Right cardiac atrium (tissue), 5 donors: ENCODE measurements at places on chromosomes 12 and 14.

DNA sequence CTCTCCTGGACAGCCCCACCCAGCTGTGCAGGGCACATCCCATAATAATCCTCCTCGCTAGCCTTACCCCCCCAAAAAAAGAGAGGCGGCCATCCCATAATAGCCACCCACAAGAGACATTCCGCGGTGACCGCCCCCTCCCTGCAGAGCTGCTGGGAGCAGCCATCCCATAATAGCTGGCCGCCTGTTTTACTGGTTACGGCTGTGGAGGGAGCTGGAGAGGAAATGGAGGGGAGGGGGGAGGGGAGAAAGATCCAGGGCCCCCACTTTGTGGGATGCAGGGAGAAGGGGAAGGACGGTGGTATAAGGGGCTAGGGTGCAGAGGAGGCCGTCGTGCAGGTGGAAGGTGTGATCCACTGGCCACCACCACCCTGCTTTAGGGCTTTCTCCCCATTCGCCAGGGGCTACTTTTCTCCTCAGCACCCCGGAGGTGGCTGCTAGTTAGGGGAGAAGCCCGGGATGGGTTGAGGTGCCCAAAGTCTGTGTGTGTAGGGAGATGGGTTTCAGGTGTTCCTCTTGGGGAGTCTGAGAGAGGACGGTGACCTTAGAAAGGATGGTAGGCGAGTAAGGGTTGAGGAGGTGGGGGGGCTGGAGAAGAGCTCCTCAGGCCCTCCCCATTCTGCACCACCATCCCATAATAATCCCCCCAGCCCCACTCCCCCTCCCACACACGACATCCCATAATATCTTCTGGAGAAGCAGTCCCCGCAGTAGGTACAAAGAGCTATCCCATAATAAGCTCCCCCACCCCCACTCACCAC is 6.0 kb upstream of the CHD4 start:
- peak; percentile 82 for DNase-seq

- DNase-seq = no peak
Observed at GRCh38 chr14:78398216-78398615, 228.0 kb downstream of the NRXN3 start.

- no peak for DNase-seq
Observed at GRCh38 chr12:100666588-100666987, 93.1 kb downstream of the GAS2L3 start.

DNA sequence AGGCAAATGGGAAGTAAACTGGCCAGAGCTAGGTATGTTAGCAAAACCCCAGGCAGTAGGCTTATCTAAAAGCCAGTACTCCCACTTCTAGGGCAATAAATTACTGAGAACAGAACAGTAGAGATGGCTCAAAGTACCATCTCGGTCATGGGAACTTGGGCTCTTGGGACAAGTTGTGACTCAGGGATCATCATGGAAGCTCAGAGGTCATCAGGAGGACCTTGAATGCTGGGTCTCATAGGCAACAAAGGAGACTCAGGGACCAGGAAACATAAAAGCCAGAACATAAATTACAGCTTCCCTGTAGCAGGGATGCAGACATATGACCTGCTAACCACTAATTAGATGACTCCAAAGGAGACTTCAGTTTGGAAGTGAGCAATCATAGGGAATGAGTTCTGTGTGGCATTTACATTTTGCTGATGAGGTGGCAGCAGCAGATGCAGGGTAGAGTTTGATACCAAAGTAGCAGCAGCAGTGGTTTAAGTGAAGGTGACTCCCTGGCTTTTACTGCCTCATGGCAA is 97.6 kb upstream of the SCAF11 start:
- no peak for DNase-seq
